ENCODE measurements at places on chromosomes 12 and 14.
A peak's percentile ranks its signal among the peaks of the same experiment; 100 is the strongest.

DNA sequence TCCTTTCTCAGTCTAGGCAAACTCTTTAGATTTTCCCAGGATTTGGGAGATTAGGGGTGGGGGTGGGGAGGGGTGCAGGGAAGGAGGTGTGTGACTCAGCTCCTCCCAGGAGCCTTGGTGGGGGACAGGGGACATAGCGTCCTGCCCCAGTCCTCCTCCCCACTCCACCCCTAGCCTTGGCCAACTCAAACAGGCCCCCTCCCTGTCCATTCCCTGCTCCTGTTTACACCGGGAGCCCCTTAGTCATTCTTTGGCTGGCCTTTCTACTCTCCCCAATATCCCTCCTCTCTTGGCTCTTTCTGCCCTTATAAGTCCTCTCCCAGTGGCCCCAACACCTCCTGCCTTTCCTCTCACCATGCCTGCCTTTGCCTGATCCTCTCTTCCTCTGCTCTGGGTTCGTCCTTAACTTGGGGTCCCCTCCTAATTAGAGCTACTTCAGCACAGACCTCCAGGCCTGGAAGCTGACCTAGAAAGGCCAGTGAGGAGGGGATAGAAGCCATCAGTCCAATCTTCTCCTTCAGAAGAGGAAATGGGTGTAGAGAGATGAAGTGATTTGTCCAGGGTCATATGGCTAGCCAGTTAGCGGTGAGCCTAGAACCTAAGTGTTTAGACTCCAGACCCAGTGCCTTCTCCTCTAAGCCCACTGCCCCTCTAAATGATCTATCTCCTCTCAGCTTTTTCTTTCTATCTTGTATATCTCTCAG, 2.3 kb upstream of the ITGA5 start:
- no peak for DNase-seq

DNA sequence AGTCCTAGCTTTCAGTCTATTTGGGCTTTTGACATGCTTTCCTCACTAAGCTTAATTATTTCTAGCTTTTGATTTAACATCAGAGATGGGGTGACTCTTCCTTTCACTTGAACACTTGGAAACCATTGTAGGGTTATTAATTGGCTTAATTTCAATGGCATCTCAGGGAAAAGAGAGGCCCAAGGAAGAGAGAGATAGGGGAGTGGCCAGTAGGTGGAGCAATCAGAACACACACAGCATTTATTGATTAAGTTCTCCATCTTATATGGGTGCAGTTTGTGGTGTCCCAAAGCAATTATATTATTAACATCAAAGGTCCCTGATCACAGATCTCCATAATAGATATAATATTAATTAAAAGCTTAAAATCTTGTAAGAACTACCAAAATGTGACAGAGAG, 1466.1 kb upstream of the SEL1L start:
- DNase-seq = peak; percentile 3

DNA sequence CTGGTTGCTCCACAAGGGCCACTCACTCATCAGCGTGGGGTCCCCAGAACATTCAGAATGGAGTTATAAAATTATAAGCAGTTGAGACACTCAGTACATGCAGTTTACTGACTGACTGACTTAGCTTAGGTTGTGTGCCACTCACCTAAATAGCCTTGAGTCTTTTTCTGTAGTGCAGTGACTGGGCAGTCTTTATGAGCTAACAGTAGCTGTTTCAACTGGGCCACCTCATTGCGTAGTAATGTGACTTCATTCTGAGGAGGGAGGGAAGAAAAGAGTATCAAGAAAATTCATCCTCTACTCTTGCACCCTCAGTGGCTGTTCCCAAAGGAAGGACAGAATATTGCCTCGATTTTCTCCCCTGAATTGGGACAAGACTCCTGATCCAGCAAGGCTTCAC, 15.8 kb upstream of the NPFF start:
- no peak for DNase-seq

DNA sequence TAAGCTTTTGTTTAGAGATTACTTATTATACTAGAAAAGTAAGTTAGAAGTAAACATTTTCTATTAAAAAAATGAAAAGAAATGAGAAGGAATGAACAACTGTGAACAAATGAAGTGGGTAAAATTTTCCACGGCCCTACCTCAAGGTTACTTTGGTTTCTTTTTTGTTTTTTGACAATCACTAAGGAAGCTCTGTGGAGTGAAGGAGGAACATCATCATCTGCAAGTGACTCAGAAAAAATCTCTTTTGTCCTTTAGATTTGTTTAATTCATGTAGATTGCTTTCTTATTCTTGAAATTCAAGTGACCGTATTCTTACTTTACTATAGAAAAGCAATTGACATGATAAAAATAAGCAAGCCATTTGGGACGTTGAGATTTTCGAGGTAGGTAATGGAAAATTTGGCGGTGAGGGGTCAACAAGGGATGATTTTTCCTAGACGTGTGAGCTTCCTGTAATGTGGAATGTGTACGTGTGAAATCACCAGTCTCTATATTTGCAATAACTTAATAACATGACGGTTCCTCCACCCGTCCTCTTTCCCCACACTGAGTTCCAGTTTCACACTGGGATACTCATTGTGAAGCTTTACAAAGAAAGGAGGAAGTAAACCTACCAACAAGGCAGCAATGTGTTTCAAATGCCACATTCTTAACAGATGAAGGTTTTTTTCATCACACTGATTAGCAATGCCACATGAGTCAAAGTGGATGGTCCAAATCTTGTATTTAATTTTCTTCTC, 62.3 kb upstream of the EGLN3 start:
- no peak for DNase-seq

DNA sequence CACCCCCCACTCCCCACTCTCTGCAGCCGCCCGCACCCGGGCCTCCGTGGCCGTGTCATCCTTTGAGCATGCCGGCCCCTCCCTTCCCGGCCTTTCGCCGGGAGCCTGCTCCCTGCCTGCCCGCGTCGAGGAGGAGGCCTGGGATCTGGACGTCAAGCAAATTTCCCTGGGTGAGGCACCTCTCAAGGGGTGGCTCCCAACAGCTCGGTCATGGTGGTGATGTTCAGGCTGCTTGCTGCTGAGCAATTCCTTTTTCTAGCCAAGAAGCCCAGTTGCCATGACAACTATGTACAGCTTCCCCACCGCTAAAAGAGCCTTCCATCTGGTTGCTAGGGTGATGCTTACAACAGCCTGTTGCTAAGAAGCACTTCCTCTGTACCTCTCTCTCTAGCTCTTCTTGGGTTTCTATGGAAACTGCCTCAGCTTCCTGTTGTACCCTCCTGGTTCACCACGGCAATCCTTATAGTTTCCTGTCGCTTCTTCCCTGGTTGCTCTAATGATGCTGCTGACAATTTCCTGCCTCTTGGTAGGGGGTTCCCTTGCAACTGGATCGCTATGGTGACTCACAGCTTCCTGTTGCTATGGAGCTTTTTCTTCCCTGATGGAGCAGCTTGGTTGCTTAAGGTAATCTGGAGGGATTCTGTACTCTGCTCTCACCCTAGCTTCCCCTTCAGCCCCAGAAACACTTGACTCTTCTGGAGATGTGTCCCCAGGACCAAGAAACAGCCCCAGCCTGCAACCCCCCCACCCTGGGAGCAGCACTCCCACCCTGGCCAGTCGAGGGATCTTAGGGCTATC, 11.0 kb downstream of the ZNF219 start:
- DNase-seq = peak; percentile 71

- DNase-seq = peak; percentile 61
Measured at GRCh38 chr12:53299101-53299453, 418 bp upstream of the MYG1 start.

DNA sequence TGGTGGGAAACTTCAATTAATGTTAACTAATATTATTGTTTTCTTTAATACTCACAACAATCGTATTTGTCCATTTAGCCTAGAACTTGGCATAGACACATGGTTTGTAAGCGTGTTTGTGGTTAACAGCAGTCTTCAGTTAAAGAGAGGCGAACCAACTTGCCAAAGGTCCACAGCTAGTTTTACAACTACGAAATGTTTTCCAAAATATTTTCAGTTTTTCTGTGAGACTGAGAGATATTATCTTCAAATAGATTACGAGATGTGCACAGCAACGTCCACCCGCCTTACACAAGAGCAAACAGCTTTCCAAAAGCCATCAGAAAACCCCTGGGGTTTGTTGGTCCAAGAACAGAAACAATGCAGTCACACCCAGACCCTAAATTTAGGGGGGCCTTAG, 58.6 kb upstream of the RASSF3 start:
- DNase-seq = no peak

- DNase-seq = no peak
Measured at GRCh38 chr12:102573237-102573636, 92.9 kb upstream of the IGF1 start.

- no peak for DNase-seq
Measured at GRCh38 chr12:54631988-54632728, 2.5 kb downstream of the LACRT start.

GRCh38 chr14:50342221-50343078, 30.3 kb downstream of the DMAC2L start:
- no peak for DNase-seq

DNA sequence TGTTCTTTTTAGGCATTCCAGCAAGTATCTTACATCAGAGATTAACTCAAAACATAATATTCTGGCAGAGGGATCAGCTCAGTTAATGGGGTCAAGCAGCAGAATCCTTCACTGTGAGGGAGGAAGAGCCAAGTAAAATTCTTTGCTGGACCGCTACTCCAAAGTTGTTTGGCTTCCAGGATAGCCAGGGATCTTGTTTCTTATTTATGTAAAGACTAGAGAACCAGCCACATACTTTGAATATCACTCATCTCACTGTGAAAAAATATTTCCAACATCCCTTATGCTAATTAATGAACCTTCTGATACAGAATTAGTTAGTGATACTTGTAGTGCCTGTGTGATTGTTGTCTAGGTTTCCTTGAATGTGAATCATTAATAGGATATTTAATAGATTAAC, 94.2 kb downstream of the PLEKHA5 start:
- no peak for DNase-seq

- no peak for DNase-seq
Measured at GRCh38 chr14:99915305-99916090, 122.3 kb downstream of the EML1 start.

DNA sequence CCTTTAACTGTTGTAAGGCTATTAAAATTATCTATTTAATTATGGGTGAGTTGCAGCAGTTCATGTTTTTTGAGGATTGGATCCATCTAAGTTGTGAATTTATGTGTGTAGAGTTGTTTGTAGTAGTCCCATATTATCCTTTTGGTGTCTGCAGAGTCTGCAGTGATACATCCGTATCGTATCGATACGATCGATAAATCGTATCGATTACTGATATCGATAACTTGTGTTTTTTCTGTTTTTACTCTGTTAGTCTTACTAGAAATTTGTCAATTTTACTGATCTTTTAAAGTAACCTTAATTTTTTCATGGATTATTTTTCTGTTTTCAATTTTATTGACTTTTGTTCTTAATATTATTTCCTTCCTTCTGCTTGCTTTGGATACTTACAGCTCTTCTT, 462.5 kb upstream of the SOX5 start:
- no peak for DNase-seq

Data from SW 1271 (cell line).